ENCODE measurements at places on chromosomes 7 and 10. TPM values are rescaled to one million over a fixed set of nuclear protein-coding genes. Genes with fewer than 3 reads are reported as not detected.
A peak's percentile ranks its signal among the peaks of the same experiment; 100 is the strongest.

- DNase-seq: no peak
These were observed 57.3 kb upstream of the GSAP start for GRCh38 chr7:77473229-77474005.

GRCh38 chr10:113495553-113495952 is 57.3 kb upstream of the HABP2 start:
- no peak for DNase-seq

DNA sequence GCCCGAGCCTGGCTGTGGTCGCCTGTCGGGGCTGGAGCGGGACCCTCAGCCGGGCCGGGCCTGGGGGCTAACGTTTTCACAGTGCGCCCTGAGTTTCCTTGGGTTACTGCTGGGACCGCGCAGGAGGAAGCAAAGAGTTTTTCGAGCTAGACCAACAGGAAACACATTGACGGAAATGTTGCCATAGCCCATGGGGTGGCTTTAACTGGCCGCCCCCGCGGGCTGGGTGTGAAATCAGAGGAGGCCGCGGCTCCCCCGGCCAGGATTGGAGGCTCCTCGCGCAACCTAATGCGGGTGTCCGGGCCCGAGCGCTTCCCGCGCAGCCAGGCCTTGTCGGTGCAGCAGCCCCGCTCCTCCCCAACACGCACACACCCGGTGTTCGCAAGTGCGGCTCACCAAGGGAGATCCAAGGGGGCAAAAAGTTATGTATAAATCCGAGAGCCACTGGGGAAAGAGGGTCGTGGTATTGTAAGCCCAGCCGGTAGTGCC is 1.9 kb downstream of the HHEX start:
- DNase-seq: no peak

POLR2J2 gene
- 7.9 TPM for total RNA-seq

- DNase-seq: no peak
These were observed 27.2 kb downstream of the ANK3 start for GRCh38 chr10:60362461-60362860.

IRF5 gene
- 0.28 TPM for total RNA-seq

ZNF800 gene
- total RNA-seq: 5.5 TPM

SYT15B gene
- total RNA-seq: not detected

- DNase-seq: no peak
These were observed 277.4 kb downstream of the PARD3 start for GRCh38 chr10:34537629-34538231.

NUTM2B gene
- 0.17 TPM for total RNA-seq

DNA sequence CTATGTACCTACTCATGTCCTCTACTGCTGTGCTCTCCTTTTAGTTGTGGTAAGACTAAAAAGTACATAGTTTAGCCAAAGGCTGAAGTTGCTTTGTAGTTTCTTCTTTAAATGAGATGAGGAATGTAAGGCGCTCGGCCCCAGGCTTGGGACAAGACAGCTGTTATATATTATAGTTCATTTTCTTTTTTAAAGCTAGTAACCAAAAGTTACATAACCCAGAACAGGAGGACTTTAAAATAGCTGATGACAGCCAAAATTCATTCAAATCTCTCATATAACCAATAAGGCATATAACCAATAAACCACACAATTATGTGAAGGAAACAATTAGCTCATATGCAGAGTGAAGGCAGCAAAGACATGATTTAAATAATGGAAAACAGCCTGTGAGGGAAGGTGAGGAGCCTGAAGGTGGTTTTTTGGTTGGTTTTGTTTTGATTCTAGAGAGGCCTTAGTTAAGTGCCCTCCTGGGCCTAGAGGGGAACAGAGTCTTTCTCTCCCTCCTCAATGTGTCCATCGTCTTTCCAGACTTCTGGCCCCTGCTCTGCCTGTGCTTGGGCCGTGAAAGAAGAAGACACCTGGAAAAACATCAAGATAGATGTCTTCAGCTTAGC is 35.8 kb downstream of the SLC26A4 start:
- DNase-seq: no peak

DNA sequence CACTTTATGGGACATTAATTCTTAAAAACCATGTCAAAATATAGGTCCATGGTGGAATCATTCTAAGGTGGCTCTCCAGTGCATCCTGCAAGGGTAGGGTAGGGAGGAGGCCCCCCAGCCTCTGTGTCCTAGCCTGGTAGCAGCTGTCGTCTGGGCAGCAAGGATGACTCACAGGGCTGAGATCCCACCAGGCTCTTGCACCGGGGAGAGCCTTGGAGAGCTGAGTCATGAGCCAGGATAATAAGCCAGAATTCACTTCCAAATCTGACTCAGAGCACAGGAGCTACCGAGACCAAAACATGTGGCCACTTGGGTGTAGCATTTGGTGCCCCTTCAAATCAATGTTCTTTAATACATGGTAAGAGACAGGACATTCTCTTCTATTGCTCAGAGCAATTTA is 298.5 kb downstream of the NEBL start:
- peak; percentile 31 for DNase-seq

DPCD gene
- total RNA-seq: 18.8 TPM

GRCh38 chr7:43803865-43804264 is 45.4 kb downstream of the BLVRA start:
- DNase-seq: no peak
